Chondrocyte (in vitro differentiated cells): ENCODE measurements at places on chromosomes 4 and X.

DNA sequence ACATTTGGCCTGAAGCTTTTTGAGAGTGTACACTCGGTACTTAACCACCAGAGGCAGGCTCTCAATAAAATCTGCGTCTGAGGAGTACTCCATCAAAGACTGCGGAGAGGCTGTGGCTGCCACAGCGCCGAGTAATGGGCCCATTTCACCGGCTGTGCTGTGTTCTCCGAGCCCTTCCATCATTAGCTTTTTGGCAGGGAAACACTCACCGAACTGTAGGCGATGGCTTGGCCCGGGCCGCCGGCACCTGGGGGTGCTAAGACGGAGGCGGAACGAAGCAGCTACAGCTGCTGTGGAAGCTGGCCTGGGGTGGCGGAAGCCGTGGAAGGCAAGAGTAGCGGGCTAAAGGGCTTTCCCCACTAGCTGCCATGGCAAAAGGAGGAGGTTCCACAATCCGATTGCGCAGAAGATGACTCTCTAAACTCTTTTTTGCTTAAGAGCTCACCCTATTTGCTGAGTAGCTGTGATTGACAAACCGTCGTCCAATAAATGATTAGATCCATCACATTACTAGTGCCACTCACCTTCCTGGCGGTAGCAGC, 48.5 kb upstream of the PABPC1L2A start:
- DNase-seq = no peak

- DNase-seq = no peak
Observed at GRCh38 chr4:140837736-140838135, 81.6 kb upstream of the TBC1D9 start.

GRCh38 chr4:159767406-159767805, 664.5 kb downstream of the RAPGEF2 start:
- DNase-seq = no peak

- DNase-seq = no peak
Observed at GRCh38 chr4:37650481-37650880, 35.7 kb downstream of the RELL1 start.

- no peak for DNase-seq
Observed at GRCh38 chrX:155744534-155744933, 131.8 kb upstream of the TMLHE start.

DNA sequence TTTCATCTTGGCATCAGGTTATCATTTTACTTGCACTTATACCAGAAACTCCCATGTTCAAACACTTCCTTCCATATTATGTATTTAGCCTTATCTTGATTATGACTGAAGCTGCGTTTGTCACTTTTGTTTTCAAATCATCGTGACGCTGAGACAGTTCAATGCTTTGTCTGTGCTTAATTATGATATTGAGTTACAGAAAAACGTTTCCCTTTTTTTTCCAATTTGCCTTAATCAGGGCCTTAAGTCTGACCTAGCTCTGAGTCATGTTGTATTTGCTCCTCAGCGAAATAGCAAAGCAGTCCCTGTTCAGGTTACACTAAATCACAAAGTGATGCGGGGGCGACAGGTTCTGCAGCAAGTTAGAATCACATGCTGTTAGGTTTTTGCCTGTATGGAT, 254.7 kb downstream of the AFF2 start:
- no peak for DNase-seq

- no peak for DNase-seq
Observed at GRCh38 chr4:140863197-140863596, 107.0 kb upstream of the TBC1D9 start.

DNA sequence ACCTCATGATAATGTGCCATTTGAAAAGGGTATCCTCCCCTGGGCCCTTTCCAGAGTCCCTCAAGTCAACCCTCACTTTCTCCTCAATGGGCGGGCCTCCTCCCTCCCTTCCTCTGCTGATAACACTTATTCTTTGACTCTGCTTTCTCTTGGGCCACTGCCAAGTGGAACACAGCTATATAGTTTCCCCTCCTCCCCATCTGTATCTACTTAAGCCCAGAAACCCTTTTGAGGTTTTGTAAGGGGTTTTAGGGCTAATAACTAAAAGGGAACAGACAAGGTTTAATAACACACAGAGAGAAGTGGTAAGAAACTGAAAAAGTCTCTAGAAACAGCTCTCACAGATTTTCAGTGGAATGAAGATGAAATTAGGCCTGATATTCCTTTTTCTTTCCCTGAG, 116.7 kb downstream of the GPC3 start:
- DNase-seq = no peak

DNA sequence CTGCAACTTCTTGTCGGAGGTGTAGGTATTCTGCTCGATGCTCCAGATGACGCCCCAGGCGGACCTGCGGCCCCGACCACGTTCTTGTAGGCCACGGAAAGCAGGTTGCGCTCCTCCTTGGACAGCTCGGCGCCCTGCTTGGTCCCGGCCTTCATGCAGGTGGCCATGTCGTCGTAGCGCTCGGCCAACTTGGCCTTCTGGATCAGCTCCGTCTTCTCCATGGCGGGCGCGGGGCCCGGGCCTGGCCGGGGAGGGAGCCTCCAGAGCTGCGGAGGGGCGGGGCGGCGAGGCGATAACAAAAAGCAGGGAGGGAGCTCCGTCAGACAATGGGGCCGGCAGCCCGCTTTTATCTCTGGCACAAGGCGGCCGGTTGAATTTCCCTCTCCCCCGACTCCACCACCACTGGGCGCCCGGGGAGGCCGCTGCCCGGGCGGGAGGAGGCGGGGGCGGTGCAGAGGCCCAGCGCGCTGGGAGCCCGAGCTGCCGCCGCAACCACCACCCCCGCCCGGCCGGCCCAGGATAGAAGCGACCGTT, 28.3 kb upstream of the DRP2 start:
- DNase-seq = no peak

- no peak for DNase-seq
Observed at GRCh38 chrX:21699136-21699535, 41.0 kb upstream of the KLHL34 start.

GRCh38 chr4:68176500-68176899, 46.8 kb upstream of the TMPRSS11F start:
- DNase-seq = no peak

DNA sequence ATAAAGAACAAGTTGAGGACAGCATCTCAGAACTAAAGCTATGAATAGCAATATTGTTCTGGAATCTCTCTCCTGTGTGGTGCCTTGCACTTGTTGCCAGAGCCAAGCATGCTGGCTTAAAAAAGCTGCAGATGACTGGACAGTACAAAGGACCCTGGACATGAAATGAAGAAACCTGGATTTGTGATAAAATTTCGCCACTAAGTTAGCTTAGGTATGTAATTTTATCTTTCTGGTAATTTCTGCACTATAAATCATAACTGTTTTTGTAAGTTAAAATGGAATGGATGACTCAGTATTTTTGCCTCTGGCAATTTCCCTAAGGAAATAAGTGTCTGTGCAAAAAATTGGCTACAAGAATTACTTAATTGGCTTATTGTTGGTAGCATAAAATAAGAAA, 317.2 kb downstream of the CAMK2D start:
- DNase-seq = no peak

DNA sequence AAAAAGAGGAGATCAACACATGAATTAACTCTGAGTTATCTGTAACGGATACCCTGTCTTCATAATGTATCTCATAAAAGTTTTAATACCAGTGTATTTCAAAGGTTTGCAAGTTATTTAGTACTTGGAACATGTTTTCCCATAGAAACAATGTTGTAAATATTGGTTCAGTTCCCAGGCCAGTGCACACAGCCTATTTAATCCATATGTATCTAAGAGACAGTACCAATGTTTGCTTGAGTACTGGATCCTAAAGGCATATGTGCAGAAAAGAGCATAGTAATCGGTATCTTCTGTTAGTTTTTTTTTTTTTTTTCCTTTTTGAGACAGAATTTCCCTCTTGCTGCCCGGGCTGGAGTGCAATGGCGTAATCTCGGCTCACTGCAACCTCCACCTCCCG, 46.1 kb downstream of the SLIT2 start:
- DNase-seq = no peak

- DNase-seq = no peak
Observed at GRCh38 chr4:161577579-161578301, 586.1 kb downstream of the FSTL5 start.

- no peak for DNase-seq
Observed at GRCh38 chrX:32045149-32045548, 973.3 kb upstream of the FTHL17 start.

DNA sequence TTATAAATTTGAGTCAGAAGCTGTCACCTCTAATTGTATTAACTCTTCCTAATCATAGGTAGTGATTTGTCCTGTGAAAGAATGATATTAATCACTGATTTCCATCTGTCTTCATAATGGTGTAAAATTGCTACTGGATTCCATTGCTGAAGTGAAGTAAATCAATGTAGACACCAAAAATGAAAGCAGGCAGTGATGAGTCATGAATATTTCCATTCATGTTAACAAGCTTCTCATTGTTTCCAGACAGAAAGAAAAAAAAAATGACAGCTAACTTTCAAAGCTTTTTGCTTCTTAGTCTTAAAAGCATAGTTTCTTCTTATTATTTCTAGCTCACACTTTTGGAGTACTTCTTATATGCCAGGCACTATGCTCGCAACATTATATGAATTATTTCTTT, 21.5 kb downstream of the FAM114A1 start:
- DNase-seq = no peak

DNA sequence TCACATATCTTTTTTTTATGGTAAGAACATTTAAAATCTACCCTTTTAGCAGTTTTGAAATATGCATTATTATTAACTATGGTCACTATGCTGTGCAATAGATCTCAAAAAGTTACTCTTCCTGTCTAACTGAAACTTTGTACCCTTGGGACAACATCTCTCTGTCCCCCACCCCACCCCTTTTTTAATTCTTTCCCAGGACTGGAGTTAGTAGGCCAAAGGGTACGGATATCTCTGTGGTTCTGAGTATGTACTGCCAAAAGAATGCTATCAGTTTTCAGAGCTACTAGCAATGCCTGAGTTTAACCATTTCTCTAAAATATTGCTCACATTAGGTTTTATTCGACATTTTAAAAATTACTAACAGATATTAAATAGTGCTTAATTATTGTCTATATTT, 4.7 kb upstream of the FAM241A start:
- DNase-seq = no peak

GRCh38 chr4:171601091-171601490, 212.1 kb upstream of the GALNTL6 start:
- no peak for DNase-seq

DNA sequence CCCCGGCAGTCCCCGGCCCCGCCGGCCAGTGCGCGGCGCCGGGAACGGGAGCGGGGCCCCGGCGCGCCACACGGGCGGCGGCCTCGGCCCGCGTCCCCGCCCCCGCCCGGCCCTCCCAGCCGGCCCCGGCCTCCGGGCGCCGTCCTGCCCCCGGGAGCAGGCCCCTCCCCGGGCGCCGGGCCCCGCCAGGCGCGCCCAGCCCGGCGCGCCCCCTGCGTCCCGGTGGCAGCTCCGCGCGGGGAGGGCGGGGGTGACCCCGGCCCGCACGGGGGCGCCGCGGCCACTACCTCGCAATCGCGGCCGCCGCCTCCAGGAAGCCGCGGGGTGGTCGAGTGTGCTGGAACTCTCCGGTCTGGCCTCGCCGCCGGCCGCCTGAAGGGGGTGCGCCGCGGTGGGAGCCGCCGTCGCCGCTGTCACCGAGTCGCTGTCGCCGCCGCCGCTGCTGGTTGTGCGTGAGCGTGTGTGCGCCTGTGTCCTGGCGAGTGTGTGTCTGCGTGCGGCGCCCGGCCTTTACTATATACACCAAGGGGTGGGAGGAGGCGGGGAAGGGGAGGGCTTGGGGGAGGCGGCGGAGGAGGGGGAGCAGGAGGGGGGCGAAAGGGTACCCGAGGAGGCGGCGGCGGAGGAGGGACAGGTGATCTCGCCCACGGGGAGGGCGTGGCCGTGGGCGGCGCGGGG, at the start of gene RAI2:
RAI2 (minus strand) TSS at position 488 of the 678 bp plus-strand sequence. CDS start 59,288 bp downstream, outside the sequence.
- no peak for DNase-seq

- no peak for DNase-seq
Observed at GRCh38 chrX:118560489-118560888, 64.9 kb downstream of the DOCK11 start.

DNA sequence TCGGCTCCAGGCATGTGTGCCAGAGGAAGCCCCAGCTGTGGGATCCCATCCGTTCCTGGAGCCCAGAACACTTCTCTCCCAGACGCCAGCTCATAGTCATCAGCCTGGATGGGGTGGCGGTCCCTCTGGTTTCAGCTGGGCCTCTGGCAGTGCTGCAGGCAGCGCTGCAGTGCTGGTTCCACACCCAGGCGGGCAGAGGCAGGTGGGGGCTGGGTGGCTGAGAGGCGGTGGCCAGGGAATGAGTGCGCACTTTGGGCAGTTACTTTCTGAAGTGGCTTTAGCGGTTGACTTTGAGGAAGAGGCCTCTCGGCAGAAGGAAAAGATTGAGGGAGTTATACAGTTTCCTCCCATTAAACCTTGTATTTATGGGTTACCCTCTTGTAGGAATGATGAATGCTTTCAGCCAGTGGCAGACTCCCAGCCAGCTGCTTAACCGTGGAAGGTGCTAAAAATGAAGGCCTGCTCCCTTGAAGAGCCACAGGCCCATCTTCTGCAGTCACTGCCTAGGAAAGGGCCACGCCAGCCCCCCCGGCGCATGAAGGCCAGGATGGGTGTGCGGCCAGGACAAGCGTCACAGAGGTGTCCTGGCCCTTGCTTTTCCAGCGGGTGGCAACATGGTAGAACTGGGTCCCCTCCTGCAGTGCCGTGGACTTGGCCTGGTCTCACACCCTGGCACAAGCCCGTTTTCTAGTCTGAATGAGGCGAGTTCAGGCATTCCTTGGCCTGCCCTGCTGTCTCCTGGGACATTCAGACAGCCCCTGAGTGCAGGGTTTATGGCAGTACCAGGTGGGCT, 9.9 kb downstream of the TADA2B start:
- no peak for DNase-seq

DNA sequence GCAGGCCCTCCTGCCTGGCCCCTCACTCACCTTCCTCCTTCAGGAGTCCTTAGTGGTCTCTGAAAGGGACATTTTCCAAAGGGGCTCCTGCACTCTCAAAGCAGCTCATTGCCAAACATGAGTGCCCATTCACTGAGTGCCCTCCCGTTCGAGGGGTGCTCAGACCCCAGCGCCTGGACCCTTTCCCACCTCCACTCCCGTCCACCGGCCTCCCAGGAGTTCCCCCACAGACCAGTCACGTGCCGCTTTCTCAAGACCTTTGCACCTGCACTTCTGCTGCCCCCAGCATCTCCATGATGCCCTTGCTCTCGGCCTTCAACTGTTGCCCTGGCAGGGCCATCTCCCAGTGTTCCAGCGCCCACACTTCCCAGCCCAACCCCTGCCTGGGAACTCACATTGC, 89.5 kb downstream of the ADRA2C start:
- DNase-seq = no peak

- no peak for DNase-seq
Observed at GRCh38 chr4:15568821-15569220, 86.3 kb downstream of the FBXL5 start.

DNA sequence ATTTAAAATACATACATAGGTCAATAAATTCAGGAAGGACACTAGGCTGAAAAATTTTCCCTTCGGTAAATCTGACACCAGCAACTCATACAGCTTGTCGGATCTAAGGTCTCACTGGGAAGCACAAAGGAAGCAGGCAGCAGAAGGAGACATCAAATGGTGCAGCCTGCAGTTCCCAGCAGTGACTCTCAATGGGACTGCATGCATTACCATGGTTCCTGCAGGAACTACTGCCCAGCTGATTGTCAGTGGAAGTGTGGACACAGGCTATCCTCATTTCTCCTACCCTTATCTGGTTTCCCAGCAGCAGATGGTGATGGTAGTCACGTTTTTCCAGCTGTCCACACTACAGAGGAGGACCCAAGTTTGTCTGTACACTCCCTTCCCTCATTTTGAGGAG, 113.3 kb downstream of the PPP1R2C start:
- no peak for DNase-seq
